ENCODE measurements at places on chromosomes 6 and 20.

DNA sequence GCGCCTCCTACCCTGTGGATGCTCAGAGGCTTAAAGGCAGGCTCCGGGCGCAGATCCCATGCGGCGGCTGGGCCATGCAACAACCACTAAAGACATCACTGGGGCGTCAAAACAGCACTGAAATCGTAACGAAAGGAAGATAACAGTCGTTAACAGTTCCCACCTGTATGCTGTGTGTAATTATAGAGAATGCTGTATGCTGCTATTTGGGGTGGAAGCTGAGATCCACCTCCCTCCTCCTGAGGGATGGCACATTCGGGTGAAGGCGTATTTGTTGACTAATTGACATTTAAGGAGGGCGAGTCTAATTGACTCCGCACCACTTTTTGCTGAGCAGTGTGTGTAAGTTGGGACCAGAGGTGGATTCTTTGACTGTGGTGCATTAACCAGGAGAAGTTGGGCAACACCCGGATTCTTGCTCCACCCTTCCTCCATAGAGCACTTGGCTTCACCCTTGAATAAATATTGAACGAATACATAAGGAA, 687 bp downstream of the SLC35A1 start:
- DNase-seq: peak; percentile 59

DNA sequence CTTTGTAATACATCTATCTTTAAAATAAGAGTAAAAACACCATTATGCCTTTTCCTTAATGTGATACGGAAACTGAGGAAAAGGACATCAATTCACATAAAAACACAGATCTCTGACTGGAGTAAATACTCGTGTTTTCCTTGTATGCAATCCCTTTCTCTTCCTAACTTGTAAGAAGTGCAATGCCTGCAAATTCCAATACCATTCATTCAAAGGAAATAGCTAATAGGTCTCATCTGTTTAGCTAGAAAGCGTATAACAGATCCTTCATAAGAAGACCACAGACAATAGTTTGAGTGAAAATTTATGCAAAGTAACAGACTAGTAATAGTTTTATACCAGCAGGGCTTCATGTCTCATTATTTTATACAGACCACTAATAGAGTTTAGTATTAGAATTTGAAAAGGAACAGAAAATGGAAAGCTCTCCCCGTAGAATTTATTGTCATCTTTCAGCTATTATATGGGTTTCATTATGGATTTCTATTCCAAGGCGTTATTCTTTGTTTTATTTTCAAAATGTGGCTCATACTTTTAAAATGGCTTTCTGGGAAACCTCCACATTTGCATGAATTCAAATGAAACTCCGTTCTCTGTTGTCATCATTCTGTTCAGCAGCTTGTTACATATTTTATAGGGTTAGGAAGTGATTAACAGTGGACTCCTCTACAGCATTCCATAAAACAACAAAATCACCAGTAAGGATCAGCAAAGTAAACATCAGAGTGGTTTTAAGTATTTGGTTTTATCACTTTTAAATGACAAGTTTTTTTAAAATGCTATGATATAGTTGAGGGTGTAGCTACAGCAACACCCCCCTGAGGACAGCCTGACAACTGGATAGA, 186.7 kb downstream of the BTBD9 start:
- DNase-seq: peak; percentile 60

DNA sequence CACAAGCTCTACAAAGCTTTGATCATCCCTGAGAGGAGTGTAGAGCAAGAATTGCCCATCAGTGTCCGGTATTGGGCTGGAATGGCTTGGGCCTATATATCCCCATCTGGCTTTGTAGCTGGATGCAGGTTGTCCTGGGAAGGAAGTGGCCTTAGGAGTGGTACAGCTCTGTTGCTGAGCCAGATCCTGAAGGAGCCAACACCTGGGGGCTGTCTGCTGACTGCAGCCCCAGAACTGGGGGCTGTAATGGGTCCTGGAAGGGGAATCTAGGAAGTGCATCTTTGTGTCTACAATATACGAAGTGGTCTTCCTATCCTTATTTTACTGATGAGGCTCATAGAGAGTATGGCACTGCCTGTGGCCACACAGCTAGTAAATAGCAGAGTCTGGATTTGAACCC, 145.9 kb downstream of the CDC5L start:
- DNase-seq: no peak

DNA sequence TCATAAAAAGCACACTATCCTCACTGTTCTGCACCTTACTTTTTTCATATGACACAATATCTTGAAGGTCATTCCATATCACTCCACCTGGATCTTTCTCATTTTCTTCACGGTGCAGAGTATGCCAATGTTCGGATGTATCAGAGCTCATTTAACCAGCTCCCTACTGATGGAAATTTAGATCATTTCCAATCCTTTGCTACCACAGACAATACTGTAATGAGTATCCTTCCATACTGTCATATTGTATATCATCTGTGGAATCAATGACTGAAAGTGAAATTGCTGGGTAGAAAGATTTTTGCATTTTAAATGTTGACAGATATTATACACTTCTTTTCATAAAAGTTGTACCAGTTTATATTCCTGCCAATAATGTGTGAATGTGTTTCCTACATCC, 2.2 kb upstream of the RAB44 start:
- no peak for DNase-seq

DNA sequence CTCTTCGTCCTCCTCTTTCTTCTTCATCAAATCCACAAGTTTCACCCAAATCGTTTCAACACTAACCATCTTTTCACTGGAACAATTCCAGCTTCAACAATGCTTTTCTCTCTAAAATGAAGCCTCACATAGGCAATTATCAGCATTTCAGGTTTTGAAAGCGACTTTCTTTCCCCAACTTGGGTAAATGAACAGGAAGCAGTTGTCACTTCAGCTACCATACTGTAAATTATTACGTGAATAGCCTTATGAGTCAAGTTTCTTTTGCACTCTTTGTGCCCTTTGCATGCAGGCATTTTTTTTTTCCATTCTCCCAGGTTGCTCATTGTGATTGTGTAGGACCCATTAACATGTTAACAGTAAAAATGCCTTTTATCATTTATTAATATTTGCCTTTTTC, 121.7 kb upstream of the BTBD3 start:
- DNase-seq: no peak

- no peak for DNase-seq
Observed at GRCh38 chr6:111680015-111680712, 74.5 kb upstream of the TRAF3IP2 start.

DNA sequence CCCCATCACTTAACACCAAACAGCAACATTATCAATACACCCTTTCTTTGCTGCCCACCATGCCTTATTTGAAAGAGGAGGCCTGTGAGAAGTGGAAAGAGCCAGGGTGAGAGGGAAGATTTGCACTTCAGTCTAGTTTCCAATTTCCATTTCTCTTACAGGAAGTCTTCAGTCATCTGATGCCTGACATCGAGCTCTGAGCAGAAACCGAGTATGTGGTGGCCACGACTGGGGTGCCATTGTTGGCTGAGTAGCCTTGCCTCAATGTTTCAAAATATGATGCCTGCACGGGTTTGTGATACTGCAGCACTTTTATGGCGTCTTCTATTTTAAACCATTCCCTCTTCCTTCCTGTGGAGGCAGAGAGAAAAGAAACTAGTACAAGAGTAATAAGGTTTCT, 39.8 kb upstream of the SMIM29 start:
- DNase-seq: no peak

- peak; percentile 58 for DNase-seq
Observed at GRCh38 chr20:35329435-35330139, 37.4 kb upstream of the FAM83C start.

DNA sequence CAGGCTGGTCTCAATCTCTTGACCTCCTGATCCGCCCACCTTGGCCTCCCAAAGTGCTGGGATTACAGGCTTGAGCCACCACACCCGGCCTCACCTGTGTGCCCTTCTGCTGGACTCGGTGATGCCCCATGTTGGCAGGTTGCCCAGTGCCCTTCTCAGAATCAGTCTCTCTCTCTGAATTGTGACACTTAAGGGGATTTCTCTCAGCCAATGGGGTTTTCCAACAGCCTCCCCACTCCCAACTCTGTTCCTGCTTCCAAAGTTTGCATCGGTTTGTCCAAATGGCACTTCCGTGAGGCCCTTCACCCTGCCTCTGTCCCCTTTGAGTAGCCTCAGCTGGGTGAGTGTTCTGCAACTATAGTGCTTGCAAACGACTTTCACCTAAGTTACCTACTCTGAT, 3.1 kb upstream of the MRPS10 start:
- no peak for DNase-seq

- DNase-seq: no peak
Observed at GRCh38 chr6:89596056-89596455, 42.5 kb downstream of the LYRM2 start.

DNA sequence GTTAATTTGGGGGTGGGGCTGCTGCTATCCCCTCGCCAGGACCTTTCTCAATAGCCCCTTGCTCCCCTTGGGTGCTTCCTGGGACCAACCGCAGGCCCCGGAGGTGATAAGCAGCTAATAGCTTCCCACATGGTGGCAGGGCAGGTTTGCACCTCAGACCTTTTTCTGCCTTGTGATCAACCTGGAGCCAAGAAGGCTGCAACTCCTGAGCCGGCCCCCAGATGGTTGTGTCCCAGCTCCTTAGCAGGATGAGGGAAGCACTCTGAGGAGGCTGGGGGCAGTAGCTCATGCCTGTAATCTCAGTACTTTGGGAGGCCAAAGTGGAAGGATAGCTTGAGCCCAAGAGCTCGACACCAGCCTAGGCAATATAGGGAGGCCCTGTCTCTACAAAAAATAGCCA, 85.5 kb downstream of the BMP7 start:
- DNase-seq: no peak

DNA sequence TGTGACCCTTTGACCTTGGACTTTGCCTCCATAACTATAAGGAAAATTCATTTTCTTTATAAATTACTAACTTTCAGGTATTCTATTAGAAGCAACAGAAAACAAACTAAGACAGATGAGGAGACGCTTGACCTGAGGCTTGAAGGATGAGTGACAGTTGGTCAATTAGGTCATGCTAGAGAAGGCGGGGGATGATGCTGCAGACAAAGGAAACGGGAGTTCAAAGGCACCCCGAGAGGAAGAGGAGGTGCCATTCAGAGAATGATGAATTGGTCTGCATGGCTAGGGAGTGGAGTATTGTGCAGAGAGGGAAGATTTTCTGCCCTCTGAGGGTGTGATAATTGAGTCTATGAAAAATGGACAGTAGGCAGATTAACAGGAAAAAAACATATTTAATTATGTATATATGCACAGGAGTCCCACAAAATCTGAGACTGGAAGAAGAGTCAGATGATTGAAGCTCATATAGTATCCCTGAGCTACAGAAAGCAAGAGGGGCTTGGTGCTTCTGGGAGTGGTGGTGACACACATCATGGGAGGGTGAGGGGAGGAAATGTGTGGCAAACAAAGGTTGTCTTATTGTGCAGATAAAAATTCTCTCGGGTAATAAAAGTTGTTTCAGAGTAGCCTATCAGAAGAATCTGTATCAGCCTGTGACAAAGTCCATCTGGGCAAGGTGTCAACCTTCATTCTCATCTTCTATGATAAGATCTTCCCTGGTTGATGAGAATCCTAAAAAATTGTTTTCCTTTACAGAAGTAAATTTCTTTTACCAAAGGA, 20.4 kb upstream of the FUCA2 start:
- no peak for DNase-seq

GRCh38 chr20:48234951-48235350, 449.7 kb upstream of the SULF2 start:
- DNase-seq: no peak

DNA sequence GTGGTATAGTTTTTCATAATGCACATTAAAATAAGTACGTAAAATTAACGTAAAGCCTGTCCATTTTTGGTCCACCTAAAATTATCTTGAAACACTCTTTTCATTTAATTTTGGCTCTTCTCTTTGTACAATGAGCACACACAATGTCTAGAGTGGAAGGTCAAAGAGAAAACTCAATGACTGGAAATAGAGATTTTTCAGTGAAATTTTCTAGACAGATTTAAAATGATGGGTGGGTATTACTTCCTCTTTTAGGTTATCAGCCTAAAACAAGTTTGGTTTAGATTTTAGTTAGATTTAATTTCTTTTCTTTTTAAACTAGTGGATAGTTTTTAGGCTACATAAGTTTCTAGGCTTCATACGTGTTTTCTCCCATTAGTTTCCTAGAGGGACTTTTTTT, 24.9 kb downstream of the DSE start:
- no peak for DNase-seq

DNA sequence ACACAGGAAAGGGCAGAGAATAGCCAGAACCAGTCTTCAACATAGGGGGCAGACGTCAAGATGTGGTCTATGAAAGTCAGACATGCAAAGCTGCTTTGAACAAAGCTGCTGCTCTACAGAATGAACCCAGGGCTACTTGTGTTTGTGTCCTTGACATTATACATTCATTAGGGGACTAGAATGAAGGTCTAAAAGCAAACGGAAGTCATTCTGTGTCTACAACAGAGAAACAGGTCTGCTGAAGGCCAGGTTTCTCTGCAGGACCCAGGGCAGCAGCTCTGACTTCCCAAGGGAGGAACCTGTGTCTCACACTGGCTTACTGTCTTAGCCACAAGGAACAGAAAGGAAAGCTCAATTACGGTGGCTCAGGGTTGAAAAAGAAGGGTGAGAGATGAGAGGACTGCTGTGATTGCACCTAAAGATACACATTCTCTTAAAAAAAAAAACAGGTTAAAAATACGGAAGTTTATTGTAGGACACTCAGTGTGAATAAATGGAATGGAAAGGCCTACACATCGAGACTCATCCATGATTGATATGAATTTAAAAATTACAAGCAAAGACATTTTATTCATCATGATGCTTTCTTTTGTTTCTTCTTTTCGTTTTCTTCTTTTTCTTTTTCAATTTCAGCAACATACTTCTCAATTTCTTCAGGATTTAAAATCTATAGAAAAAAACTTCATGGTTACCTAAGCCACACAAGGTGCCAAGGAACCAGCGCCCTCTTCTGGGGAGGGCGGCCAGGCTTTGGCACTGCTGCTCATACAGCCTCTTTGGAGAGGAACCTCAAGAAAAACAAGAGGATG, 6.7 kb downstream of the PSMA7 start:
- DNase-seq: peak; percentile 57

DNA sequence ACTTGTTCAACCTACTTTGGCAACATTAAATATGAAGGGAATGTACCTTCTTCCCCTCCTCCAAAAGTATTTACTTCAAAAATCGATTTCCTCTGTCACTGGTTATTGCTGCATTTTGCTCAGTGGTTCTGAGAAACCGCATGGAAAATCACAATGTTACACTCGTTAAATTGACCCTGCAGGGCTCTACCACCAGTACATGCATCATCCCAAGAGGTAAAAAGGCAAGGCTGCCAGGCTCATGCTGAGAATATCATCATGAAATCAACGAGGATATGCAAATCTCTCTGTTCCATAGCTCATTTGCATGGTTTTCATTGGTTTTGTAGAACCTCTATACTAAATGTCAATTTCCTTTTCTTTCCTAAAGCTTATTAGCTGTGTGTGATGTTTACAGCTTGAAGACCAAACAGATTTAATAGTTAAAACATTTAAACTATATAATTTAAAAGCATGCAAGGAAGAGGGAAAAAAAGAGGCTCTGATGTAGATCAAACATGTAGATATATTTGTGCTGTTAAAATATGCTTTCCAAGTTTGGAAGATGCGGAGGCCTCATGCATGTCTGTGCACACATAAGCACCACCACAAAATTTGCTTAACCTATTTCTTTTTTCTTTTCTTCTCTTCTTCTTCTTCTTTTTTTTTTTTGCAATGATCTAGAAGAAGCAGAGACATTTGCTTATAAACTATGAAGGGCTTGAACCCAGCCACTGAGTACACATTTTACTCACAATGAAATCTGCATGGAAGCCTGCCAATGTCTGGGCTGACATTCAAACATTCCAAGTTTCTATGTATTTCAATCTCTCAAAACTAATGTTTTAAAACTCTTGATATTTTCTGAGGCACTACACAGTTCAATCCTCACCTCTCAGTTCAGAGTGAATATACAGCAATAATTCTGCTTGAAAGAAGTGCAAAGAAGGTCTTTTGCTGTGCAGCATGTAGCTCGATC, 194.0 kb downstream of the GMPR start:
- peak; percentile 67 for DNase-seq

Measured in fibroblast of skin of back (primary cell).